Activated CD8-positive, alpha-beta memory T cell treated with anti-CD3 and anti-CD28 coated beads for 24 hours (primary cell): ENCODE measurements at places on chromosomes 4 and X.

DNA sequence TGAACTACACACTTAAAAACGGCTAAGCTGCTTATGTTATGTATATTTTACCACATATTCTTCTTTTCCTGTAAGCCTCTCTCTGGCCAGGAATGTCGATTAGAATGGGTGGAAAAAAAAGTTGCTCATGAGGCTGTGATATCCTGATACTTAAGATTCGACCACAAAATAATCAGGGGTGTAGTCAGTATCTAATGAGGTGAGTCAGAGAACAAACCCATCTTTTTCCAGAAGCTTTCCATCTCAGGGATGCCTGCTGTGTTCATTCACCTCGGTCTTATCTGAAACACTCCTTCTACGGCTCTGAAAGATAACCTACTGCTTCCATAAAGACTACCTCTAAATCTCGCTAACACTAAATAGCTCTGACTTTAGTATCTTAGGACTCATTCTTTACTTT, 142.7 kb upstream of the MAP3K15 start:
- DNase-seq, result no peak

GRCh38 chrX:95435198-95435597, 1249.4 kb upstream of the DIAPH2 start:
- DNase-seq, result no peak

DNA sequence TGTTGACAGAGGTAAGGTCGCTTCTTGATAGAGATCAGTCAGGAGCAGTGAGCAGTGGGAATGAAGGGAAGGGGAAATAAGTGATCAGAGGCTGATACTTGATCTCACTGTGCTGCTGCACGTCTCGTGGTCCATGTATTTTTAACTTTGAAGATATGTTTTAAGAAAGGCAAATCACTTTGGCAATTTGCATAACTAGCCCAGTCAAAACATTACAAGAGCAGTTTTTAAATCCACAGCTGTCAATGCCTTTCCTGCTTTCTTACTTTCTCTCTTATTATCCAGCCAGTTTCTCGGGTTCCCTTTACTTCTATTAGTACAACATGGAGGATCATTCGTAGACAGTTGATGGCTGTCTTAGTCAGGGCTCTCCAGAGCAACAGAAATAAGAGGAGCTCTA, 472.8 kb downstream of the TMA16 start:
- no peak for DNase-seq

- DNase-seq, result peak; percentile 79
These were observed 5.6 kb upstream of the ADD1 start for GRCh38 chr4:2837904-2838496.

DNA sequence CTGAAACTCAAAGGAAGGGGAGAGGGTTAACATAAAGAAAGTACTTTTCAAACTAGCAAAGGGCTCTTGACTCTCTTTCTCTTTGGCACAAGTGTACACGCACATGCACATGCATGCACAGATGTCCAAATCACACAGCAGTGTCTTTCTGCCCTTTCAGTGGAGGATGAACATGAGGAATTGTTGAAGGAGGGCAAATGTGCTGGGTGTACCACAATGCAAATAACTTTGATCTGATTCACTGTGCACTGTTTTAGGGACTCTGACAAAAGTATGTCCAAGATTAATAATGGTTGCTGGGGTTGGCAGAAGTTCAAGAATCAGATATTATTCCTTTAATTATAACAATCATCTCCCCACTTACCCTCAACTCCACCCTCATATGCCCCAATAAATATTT, 93.8 kb downstream of the GPC4 start:
- DNase-seq, result no peak

- no peak for DNase-seq
These were observed 10.1 kb downstream of the SYNPO2 start for GRCh38 chr4:118898684-118899138.

DNA sequence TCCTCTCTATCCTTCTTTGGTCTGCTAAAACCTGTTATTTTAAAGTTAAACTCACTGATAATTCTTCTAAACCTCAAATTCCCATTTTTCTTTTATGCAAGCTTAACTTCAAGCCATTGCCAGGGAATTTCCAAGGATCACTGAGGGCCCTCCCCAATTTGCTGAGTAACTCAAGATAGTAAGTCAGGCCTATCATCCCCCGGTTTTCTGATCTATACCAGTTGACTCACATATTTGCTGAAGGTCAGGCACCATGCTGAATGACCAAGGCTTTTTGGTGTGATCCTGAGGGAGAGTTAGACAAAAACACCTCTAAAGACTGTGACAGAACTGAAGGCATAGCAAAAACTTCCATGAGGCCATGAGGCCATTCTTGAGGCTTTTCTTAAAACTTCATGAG, 1301.9 kb downstream of the PCDH7 start:
- no peak for DNase-seq
